ENCODE measurements at places on chromosomes 2 and 18.

DNA sequence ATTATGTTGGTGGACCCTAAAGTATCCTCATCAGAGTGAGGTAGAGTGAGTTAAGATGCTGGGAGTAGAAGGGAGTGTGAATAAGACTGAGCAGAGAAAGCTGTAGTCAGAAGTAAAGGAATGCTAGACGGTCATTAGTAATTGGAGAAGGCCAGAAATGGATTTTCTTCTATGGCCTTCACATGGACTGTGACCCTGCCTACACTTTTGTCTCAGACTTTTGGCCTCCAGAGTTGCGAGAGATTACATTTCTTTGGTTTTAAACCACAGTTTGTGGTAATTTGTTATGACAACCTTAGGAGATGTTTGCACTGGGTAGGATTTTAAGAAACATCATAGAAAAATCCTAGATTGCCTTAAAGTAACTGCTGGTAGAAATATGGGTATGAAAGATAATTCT lies 1267.7 kb upstream of the TMEFF2 start:
- DNase-seq, result no peak

- DNase-seq, result no peak
Measured at GRCh38 chr2:33655626-33656320, 56.7 kb upstream of the FAM98A start.

- no peak for DNase-seq
Measured at GRCh38 chr2:212311807-212312404, 226.7 kb downstream of the ERBB4 start.

DNA sequence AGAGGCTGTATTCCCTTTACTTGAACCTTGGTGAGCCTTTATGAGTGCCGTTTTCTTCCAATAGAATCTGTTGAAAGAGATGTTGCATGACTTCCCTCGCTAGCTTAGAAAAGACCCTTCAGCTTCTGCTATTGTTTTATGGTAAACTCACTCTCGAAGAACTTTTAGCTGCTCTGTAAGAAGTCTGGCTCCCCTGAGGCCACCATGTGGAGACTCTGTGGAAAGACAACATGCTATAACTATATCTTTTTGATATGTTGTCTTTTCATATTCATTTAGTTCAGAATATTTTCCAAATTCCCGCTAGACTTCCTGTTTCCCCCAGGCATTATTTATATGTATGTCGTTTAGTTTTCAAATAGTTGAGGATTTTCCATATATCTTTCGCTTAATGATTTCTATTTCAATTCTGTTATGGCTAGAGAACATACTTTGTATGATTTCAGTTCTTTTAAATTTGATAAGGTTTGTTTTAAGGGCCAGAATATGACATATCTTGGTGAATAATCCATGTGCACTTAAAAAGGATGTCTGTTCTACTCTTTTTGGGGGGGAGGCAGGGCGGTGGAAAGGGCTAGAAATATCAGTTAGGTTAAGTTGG lies 64.1 kb downstream of the PTPN4 start:
- peak; percentile 29 for DNase-seq

DNA sequence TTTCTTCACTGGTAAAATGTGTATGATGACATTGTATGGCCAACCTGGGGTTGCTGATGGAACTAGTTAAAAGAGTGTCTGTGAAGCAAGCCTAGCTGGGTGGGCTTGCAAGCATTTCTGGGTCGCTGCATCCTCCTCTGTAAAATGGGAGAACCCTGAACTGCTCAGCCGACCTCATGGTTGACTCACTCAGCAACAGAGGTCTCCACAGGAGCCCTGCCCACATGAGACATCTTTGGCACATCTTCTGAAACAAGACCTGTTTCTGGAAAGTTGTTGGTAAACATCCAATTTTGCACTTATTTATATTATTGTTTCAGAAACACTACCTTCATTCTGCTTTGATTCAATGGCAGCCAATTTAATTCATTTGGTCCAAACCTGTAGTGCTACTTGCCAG lies 52.6 kb downstream of the BCL11A start:
- no peak for DNase-seq

GRCh38 chr2:119432851-119433522 lies 1.3 kb downstream of the TMEM37 start:
- DNase-seq, result no peak

GRCh38 chr18:23159344-23159743 lies 24.1 kb downstream of the CABLES1 start:
- DNase-seq, result no peak

DNA sequence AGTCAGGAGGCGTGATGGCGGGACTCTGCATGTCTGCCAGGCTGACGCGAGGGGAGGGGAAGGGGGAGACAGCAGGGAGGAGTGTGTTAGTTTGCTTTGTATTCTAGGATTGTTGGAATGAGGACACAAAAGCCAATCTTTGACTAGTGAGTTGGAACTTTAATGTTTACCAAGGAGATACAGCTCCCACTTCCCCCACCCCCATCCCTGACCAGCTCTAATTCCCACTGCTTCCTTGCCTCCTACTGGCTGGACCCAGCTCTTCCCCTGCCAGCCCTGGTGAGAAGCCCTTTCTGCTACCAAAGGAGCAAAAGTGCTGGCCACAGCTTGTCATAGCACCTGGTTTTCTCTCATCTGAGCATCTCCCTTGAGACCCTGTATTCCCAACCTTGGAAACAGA lies 84.5 kb downstream of the CELF4 start:
- DNase-seq, result no peak

DNA sequence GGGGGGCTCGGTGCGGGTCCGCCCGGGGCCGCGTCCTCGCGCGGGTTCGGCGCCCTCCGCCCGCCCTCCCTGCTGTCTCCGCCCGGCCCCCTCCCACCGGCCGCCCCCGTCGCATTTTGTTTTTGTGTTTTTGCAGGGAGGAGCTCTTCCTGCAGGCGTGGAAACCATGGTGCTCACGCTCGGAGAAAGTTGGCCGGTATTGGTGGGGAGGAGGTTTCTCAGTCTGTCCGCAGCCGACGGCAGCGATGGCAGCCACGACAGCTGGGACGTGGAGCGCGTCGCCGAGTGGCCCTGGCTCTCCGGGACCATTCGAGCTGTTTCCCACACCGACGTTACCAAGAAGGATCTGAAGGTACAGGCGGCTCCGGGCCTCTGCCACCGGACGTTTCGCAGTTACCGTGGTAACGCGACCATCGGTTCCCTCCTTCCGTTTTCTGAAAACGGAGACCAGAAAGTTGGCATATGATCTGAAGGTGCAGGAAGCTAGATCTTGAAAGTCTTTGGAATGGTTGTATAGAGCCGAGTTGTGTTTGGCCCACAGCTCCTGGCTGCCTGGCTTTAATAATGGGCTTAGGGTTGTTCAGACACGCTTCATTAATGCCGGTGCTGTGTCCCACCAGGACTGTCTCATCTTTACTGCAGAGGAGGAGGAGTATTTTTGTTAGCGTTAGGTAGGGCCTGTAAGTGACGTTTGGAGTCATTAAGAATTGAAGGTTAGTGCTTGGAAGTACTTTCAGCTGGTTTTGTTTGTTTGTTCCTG lies 891 bp downstream of the KDM3A start:
- DNase-seq, result peak; percentile 73
